ENCODE measurements at places on chromosomes 2 and 18.

- no peak for DNase-seq
These were observed 57.4 kb upstream of the LDAH start for GRCh38 chr2:20880221-20880771.

GRCh38 chr2:109213646-109214433 lies 84.8 kb downstream of the SH3RF3 start:
- no peak for DNase-seq

DNA sequence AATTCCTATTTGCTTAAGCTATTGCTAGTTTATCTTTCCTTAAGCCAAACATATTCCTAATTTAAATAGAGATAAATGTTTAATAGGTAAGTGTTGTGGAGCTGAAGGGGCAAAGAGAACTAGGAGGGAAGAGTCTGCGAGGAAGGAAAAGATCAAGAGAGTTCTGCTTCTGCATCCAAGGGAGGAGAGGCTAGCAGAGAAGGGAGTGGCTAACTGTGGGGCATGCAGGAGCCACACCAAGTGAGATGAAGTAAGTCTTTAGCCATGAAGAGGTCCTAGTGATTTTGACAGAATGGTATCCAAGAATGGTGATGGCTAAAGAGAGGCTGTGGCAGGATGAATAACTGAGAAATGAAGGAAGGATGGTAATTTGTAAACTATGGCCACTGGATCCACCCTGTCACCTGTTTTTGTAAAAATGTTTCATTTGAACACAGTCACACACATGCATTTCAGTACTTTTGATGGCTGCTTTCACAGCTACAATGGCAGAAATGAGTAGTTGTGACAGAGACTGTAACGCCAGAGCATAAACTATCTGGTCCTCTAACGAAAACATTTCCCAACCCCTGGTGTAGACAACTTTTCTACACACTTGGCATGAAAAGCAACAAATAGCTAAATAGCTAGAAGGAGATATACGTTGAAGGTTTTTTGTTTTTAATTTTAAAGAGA lies 15.6 kb downstream of the TPGS2 start:
- DNase-seq = no peak

- DNase-seq = no peak
These were observed 101.3 kb upstream of the KLHL29 start for GRCh38 chr2:23283653-23284052.

GRCh38 chr2:2703172-2703571 lies 372.1 kb upstream of the MYT1L start:
- DNase-seq = no peak

GRCh38 chr2:155692106-155692505 lies 640.4 kb downstream of the NR4A2 start:
- no peak for DNase-seq

- peak; percentile 86 for DNase-seq
These were observed 150.5 kb downstream of the MYO5B start for GRCh38 chr18:50044402-50044801.

GRCh38 chr2:177335917-177336450 lies 56.6 kb upstream of the AGPS start:
- DNase-seq = no peak

GRCh38 chr2:24304098-24304497 lies 56.2 kb downstream of the ITSN2 start:
- no peak for DNase-seq

DNA sequence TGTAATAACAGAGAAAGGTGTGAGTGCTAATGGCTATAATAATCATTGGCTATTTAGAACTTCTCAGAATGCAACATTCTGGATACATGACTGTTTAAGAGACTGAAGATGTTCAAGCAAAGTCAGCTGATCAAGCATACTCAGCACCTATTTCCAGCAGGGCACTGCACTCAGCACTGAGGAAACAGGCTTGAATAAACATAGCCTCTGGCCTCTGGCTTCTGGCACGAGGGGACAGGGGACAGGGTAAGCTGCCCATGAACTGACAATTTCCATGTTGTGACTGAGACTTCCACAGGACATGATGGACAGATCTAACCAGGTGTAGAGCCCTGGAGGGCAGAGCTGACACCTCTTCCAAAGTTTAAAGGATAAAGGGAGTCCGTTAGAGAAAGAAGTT lies 1.3 kb downstream of the MARCO start:
- DNase-seq = no peak

GRCh38 chr2:12244070-12244469 lies 472.7 kb upstream of the TRIB2 start:
- no peak for DNase-seq

DNA sequence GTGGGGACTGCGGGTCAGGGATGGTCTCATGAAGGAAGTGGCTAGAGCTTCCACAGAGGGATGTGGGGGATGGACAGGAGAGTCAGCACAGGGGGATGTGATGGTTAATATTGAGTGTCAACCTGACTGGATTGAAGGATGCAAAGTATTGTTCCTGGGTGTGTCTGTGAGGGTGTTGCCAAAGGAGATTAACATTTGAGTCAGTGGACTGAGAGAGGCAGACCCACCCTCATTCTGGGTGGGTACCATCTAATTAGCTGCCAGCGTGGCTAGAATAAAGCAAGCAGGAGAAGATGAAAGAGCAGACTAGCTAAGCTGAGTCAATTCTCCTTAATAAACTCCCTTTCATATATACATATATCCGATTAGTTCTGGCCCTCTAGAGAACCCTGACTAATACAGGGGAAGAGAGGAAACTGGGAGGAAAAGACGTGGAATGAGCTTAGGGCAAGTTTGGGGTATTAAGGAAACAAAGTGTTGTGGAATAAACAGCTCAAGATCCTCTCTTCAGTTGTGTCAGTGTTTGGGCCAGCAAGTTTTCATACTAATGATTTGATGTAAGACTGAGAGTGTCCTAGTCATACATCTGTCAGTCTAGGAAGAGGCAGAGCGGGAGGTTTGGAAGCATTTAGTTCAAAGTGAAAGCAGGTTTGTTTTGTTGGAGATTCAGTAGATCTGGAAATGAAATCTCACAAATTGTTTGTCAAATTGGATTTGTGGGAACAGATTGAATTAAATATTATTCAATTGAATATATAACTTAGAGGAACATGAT lies 135.2 kb upstream of the NT5C1B start:
- no peak for DNase-seq

- DNase-seq = no peak
These were observed 4.3 kb upstream of the GATA6 start for GRCh38 chr18:22165049-22165602.

DNA sequence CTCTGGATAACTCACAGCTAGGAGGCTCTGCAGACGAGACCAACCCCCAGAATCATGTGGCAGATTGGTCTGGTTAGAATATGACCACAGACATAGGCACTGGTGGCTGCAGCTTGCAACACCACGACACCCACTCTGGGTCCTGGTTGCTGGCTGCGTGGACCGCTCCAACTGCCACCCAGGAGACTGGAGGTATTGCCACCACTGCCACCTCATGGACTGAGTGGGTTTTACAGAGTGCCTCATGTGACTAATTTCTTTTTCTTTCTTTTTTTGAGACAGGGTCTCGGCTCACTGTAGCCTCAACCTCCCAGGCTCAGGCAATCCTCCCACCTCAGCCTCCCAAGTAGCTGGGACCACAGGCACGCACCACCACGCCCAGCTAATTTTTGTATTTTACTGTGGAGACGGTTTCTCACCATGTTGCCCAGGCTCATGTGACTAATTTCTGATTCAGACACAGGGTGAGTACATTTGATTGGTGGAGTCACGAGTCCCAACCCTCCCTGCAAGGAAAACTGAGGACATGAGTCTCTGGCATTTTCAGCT lies 29.9 kb upstream of the NT5DC4 start:
- peak; percentile 35 for DNase-seq
